ENCODE measurements at places on chromosomes 1 and 21. TPM values are rescaled to one million over a fixed set of nuclear protein-coding genes. Genes with fewer than 3 reads are reported as not detected.

Gene CD1C
- total RNA-seq = not detected

Gene SLC30A2
- total RNA-seq = 0.41 TPM

Gene PTPRC
- total RNA-seq = 0.71 TPM

Gene DCDC2B
- not detected for total RNA-seq

Gene TINAGL1
- 8.4 TPM for total RNA-seq

Gene PLA2G2D
- total RNA-seq = not detected

Gene ATP6V0B
- total RNA-seq = 110 TPM

Gene RBM8A
- total RNA-seq = 215 TPM

Gene ITGB2
- 1.5 TPM for total RNA-seq

Gene ADORA3
- total RNA-seq = not detected

Gene TSPEAR
- 2.9 TPM for total RNA-seq

Gene S1PR1
- total RNA-seq = 3.2 TPM

Gene ZNF683
- total RNA-seq = not detected

Gene KIAA0040
- 15.0 TPM for total RNA-seq

Gene SPRR2F
- not detected for total RNA-seq

Gene CD52
- total RNA-seq = 3.4 TPM
